Fibroblast of skin of back (primary cell): ENCODE measurements at places on chromosomes 4 and X.

GRCh38 chrX:124249345-124249744 lies 83.1 kb upstream of the TEX13D start:
- DNase-seq, result no peak

DNA sequence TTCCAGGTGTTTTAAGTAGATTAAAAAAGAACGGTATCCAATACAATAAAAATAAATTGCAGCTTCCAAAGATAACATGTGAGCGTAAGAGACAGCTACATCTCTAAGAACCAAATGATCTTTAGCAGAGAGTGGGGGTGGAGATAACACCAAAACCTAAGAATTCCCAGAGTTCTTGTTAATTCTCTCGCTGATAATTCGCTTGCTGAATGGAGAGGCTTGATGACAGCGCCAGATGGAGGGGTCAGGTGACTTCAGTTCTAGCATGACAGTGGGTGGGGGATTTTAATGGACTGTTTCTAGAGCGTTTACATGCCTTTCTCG lies 2.3 kb downstream of the CLCN4 start:
- no peak for DNase-seq

DNA sequence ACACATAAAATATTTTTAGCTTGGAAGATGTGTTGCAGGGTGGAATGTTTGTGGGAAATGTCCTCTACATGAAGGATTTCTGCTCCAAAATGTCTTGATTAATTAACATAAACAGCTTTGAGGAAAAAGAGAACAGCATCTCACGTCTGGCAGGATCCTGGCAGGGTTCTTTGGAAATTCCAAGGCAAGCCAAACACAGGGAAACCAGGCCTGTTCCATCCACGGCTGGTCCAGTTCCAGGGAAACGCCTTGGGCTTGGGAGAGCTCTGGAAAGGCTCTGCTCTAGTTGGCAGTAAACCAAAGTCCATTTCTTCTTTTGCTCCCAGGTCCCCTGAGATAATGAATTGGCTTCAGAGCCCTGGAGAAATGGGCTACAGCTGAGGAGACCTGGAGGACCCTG lies 42.4 kb upstream of the GAB1 start:
- peak; percentile 59 for DNase-seq

DNA sequence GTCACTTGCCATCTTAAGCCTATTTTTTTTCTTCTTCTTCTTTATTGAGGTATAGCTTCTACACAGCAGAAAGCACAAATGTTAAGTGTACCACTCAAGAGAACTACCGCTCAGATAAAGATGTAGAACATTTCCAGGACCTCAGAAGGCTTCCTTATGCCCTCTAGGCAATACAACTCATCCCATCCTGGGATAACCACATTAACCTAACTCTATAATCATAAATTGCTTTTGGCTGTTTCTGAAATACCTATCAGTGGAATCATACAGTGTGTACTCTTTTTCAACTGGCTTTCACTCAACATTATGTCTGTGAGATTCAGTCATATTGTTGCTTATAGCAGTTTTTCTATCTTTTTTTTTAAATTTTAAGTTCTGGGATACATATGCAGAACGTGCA lies 51.7 kb downstream of the ARFIP1 start:
- peak; percentile 4 for DNase-seq
